Activated CD4-positive, alpha-beta memory T cell treated with anti-CD3 and anti-CD28 coated beads, Interleukin-2, amount 10 ng/mL, durations not matched to agents 7 days and 5 days (primary cell): ENCODE measurements at places on chromosomes 1 and 21.

DNA sequence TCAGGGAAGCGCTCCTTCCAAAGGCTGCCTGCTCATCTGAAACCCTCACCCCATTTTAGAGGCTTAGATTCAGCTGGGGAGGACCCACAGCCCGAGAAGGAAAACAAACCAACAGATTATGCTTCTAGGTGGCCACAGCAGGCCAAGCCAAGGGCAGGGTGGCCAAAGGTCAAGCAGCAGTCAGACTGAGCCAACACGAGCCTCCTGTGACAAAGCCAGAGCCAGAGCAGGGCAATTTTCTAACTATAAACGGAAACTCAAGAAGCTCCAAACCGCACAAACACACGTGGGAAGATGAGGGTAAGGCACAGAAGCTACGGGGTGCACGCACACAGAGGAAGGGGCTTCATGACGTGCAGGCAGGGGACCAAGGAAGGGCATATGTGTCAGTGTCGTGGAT lies 64.1 kb downstream of the PLEKHA6 start:
- no peak for DNase-seq

DNA sequence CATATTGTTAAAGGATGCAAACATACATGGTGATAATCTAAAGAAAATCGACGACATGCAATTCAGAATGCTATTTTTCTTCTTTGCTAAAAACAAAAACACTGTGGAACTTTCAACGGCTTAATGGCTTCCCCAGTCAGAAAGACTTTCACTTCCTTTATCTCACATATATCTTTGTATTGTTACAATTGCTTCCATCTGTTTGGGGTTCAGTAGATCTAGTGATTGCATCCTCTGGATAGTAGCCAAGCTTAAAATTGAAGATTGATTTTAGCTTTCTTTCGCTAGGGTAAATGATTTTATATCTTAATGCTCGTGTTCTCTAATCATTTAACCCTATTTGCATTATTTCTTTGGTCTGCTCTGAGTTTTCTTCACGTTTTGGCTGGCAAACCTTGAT lies 31.8 kb upstream of the ADAMTS1 start:
- DNase-seq = no peak

DNA sequence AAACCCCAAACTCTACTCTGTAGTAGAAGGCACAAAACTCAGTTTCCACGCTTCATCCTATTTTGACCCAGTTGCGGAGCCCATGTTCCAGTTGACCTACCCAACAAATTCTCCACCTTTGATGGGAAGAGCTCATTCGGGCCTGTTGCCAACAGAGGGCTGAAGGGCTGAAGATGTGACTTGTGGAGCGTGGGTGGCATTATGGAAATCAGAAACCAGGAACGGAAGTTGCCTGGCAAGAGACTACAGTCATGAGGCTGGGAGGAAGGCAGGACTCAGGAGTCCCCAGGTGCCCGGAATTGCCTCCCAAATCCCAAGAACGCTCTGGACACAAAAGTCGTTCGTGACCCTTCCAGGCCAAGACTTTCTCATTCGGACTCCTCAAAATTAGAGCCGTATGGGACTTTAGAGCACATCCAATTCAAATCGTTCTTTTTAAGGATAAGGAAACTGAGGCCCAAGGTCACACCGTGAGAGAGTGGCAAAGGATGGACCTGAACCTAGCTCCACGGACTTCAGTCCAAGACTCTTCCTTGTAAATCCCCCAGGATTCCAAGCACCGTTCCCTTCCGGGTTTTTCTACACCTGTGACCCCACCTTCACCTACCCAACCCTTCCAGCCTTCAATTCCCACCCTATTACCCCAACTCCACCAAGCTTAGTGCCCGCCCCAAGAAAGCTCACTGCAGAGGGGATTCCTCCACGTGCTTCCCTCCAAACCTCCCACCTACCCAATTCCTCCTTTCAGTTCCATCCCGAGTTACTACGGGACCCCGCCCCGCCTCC lies 739 bp downstream of the SMG5 start:
- DNase-seq = no peak

DNA sequence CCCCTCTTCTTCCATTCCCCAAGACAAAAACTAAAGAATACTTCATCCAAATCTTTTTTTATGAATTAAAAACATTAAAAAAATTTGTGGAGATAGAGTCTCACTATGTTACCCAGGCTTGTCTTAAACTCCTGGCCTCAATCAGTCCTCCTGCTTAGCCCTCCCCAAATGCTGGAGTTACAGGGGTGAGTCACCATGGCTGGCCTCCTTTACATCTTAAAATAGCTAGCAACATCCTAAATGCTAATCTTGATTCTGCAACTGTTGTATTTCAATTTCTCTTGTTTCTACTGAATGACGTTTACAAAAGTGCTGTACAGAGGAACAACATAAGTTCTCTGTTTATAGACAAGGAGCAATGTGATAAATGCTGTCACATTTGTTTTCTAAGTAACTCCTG lies 483.5 kb downstream of the ADGRL2 start:
- no peak for DNase-seq

DNA sequence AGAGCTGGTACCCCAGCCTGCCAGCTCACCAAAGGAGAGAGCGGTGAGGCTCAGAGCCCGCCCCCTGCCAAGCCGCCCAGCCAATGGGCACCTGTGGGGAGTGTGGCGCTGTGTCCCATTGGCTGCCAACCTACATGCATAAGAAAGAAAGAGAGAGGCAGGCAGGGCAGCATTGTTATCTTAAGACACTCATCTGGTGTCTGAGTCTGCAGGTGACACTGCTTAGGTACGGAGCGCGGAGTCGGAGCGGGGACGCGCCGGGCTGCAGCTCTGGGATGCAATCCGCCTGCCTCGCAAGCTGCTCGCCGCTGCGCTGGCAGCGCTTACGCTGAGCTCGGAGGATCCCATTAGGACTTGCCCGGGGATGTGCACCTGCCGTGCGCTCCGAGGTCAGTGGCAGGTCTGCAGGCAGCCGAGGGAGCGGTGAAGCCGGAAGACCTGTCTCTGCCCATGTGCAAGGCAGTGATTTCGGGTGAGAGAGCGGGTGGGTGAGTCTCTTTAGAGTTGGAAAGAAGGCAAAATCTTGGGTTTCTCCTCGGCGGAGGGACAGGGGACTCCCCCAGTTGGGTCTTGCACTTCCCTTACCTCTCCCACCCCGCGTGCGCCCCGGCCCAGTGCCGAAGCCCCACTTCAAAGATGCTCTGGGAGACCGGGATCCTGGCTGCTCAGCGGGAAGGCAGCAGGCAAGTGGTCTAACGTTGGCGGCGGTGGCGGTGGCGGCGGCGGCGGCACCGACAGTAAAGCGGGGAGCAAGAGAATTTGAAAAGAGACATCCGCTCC lies at the start of gene BRINP2:
TSS of gene BRINP2 (plus strand) at position 203 of the 780 bp plus-strand sequence. CDS start 58,919 bp downstream, outside the sequence.
- no peak for DNase-seq

- DNase-seq = no peak
These were observed 9.2 kb downstream of the PRKAA2 start for GRCh38 chr1:56654126-56654923.

- DNase-seq = no peak
These were observed 60.4 kb upstream of the GJA5 start for GRCh38 chr1:147820761-147821297.

- no peak for DNase-seq
These were observed 29.8 kb upstream of the COL16A1 start for GRCh38 chr1:31733389-31734219.

DNA sequence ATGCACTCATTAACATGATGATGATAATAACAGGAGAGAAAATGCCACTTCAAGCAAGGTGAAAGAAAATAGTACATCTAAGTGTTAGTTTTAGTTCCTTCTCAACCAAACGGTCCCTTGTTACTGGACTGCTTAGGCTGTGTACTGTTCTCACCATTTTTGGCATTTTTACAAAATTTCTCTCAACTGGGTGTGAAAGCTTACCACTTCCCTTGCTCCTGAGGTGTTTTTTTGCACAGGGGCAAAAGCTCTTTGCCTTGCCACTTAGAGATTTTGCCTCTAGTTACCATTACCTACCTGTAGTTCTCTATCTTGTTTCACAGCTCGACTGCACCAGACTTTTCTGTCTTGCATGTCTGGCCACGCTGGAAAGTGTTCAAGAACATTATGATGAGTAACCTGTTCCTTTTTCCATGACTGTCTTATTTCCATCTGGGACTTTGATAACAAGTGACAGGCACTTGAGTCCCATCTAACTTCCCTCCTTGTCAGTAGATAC lies 10.7 kb downstream of the NEK7 start:
- DNase-seq = peak; percentile 32

DNA sequence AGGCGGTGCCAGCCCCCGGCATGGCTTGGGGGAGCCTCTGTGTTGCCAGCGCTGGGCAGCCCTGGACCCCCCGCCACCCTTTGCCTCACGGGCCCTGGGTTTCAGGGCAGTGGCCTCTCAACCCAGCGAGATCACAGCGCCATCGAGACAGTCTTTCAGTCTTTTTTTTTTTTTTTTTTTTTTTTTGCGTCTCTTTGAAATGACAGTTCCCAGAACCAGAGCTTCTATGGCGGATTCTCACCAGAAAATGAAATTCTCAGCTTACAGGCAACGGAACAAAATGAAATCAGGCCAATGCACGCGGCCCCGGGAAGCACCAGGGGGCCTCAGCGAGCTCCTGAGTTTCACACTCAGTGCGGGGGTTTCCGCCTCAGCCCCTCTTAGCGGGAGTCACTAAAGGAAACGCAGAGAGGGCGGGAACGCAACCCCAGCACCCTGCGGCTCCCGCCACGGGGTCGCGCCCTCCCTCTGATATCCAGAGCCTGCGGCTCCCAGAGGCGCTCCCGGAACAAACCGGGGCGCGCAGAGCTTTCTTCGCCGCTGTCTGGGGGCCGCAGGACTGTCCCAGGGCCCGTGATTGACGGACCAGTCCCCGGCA lies 8.0 kb upstream of the COL6A1 start:
- DNase-seq = peak; percentile 73

DNA sequence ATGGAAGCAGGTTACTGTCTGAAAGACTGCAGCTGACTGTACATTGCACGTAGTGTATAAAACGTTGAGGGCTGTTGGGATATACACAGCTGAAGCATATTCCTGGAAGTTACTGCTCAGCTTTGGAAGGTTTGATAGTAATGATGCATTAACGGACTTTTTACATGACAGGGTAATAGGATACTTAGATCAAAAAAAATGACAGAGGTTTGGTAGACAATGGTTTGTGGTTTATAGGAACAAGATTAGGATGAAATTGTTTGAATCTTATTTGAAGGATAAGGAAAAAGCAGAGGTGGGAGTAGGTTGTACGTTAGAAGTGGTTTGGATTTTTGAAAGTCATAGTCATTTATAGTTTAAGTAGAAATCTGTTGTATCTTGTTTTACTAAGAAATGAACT lies 33.0 kb downstream of the ADGRL2 start:
- DNase-seq = no peak

GRCh38 chr1:24526940-24527542 lies 24.4 kb downstream of the RCAN3 start:
- DNase-seq = peak; percentile 57

- DNase-seq = no peak
These were observed 19.1 kb upstream of the NTMT2 start for GRCh38 chr1:170126696-170127095.

DNA sequence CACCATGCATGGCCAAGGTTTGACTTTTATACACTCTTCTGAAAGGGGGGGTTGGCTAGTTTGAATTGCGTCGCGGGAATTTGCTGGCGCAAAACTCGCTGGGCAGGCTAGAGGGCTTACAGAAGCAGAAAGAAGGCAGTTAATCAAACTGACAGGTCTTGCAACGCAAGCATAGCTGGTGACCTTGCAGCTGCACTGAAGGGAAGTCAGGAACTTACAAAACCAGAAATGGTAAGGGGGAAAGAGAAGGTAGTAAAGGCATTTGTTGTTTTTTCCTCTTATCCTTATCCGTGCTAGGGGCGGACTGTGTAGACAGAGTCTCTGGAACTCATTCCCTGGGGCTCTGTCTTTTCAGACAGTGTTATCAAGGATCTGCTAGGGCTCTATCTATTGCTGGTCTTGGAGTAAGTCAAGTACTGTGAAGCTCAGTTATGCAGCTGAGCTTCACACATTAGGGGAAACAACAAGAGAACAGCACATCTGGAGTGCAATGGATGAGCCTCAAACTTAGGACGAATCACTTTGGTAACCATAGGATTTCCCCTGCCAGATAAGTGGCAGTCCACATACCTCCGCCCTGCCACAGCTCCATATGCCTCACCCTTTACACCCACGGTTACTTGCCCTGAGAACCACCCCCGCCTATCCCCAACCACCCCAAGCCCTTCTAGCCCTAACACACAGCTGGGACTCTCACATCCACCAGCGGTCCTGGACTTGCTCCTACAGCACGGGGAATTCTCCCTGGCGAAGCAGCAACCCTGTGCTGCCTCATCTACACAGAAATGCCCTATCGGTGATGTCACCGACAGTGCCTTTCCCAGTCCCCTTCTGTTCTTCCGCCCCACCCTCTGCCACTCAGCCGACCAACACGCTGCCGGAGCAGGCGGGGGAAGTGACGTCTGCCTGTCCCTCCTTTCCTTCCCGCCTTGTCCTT lies 251.4 kb downstream of the FAM72C start:
- peak; percentile 41 for DNase-seq

GRCh38 chr1:101073836-101074235 lies 48.3 kb upstream of the DPH5 start:
- no peak for DNase-seq

- DNase-seq = no peak
These were observed 472.0 kb downstream of the CAMTA1 start for GRCh38 chr1:7257225-7257624.
